Adipocyte (in vitro differentiated cells): ENCODE measurements at places on chromosomes 5 and 9.

DNA sequence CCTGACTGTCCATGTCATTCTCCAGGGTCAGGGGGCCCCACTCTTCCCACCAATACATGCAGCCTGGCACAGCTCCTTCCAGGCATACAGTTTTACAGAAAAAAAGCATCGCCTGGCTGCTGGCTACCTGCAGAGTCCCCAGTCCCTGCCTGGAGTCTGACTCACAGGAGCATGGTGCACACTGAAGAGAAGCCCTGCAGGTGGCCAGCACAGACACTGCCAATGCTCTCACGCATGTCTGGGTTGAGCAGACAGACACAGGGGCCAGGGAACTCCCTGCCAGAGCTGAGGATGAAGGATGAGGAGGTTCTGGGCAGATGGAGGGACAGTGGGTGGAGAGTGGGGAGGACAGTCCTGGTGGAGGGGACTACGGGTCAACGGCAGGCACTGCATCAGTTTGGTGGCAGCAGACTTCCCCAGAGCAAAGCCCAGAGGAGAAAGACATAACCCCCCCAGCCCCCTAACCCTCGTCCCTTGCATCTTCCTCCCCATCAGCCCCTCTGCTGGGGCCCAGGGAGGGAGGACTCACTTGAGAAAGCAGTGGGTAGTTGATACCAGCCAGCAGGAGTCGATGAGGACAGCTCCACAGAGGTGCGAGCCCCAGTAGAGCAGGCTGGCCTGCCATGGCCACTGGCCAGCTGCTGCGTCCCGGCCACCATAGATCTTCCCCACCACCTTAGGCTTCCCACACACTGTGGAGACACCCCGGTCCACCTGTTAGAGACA is 72.9 kb upstream of the SPTLC1 start:
- no peak for DNase-seq

DNA sequence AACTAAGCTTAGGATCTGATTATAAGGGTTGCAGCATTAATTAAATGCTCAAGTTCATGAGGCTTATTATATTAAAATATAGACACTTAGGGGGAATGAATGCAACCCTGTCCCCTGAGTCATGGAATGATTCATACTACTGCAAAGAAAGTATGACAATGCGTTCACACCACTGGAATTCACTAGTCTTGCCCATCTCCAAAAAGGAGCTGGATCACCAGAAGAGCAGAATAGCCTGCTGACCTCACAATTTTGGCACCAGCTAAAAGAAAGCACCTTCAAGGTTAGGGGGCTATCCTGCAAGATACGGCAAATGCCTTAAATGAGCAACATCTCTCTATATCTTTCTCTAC is 32.0 kb upstream of the TMED7 start:
- peak; percentile 72 for DNase-seq

GRCh38 chr5:110356677-110357076 is 369.8 kb downstream of the TMEM232 start:
- no peak for DNase-seq

DNA sequence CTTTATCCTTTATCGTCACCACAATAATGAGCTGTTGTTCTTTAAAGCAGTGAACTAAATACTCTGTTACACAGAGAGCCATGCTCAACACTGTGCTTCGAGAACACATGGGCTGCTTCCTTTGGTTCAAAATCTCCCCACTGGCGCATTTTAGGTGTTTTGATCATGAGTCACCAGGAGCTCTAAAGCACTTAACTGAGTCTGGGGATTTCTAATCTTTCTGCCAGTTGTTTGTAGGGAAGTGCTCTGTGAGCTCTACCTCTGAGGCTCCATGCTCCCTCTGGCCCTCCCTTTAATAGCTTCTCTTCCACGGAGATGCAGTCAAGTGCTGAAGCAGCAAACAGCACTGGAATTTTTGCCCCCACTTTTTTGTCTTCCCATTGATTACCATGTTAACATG is 17.0 kb downstream of the ERAP2 start:
- DNase-seq, result peak; percentile 81

GRCh38 chr5:122312591-122313406 is 762 bp downstream of the SNCAIP start:
- peak; percentile 80 for DNase-seq

GRCh38 chr5:130268489-130268888 is 364.2 kb downstream of the CHSY3 start:
- DNase-seq, result no peak

DNA sequence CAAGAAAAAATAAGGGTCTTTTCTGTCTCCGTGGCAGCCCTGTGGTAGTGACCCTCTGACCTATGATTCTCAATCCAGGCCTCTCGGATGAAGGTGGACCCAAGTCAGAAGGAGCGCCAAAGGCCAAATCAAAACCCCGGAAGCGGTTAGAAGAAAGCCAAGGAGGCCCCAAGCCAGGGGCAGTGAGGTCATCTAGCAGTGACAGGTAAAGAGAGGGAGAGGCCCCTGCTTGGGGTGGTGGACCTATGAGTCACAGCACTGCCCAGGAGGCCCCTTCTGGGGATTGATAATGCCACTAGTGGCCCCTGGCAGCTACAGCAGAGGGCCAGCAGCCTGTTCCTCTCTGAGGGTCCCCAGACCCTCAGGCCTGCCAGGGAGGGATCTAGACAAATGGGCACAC is 6.4 kb upstream of the SLC2A8 start:
- no peak for DNase-seq

DNA sequence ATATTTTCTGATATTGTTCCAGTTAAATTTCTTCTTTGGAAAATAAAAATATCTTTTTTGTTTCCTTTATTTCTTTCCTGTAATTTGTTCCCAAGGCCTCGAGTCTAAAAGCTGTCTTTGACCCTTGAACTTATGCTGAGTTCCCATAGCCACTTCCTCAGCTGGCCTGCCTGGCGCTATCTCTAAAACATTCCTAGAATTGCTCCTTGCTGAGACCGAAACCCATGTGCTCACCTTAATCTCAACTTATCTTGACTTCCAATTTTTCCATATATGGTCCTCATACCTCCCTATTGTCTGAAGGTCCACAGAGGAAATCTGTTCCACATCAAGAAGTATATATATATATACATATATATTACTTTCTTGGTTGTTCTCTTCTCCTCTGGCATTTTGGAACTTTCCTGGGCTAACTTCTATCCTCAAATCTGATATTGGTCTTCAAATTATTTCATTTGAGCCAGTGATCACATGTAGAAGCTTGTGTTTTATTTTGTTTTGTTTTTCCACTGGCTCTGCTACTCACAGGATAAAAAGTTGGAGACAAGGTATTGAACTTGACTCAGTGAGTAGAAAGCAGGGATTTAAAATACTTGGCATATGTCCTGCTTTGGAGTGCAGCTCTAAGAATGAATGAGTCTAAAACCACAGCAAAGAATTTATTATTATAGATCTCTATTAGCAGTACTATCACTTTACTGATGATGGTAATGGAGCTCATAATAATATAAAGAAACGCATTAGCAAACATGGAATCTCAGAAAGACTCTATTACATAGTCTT is 45.2 kb downstream of the ENC1 start:
- peak; percentile 19 for DNase-seq

DNA sequence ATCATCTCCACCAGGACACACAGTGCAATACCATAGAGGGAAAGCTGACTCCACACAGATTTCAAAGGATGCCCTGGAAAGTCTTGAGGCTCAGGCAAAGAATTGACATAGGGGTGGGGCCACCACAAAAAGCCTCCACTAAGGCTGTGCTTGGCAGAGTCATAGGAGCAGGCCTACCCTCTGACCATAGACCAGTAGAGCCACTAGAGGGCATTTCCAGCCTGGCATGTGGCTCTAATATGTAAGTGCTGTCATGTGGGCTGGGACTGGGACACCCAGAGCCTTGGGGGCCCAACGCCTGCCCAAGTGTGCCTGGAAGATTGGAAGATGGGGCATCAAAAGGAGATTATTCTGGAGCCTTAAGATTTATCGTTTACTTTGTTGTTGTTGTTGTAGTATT is 726.0 kb downstream of the DNAH5 start:
- DNase-seq, result no peak

GRCh38 chr5:79955356-79955895 is 35.6 kb downstream of the MTX3 start:
- DNase-seq, result no peak

- DNase-seq, result no peak
These were observed 155.6 kb upstream of the RASEF start for GRCh38 chr9:83218411-83219090.

- no peak for DNase-seq
These were observed 64.8 kb downstream of the ATP10B start for GRCh38 chr5:160787240-160787639.

DNA sequence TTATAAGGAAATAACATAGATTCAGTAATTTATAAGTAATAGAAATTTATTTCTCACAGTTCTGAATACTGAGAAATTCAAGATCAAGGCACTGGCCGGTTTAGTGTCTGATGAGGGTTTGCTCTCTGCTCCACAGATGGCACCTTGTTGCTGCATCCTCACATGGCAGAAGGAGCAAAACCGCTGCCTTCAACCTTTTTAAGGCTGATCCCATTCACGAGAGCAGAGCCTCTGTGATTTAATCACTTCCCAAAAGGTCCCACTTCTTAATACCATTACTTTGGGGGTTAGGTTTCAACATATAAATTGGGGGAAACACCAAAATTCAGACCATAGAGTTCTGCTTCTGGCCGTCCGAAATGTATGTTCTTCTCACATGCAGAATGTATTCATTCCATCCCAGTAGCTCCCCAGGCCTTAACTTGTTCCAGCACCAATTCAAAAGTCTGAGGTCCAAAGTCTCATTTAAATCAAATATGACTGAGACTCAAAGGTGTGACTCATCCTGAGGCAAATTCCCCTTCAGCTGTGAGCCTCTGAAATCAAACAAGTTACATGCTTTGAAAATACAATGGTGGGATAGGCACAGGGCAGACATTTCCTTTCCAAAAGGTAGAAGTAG is 30.6 kb downstream of the BAAT start:
- DNase-seq, result no peak

- peak; percentile 93 for DNase-seq
These were observed 101.7 kb downstream of the GDNF start for GRCh38 chr5:37738057-37738691.

DNA sequence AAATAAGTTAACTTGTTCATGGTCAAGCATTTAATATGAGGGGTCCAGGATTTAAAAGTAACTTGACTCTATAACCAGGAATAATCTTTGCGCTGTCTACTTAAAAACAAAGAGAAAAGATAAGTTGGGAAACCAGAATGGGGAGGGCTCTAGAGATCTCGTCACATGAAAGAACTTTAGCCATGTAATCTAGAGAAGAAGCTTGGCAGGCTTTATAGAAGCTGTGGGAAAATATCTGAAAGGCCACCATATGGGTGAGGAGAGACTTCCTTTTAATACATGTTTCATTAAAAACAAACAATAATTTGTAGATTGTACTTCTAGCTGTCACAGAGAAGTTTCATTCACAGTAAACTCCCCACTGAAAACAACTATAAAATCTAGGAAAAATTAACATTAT is 46.7 kb upstream of the PPP1R2B start:
- DNase-seq, result no peak

GRCh38 chr9:80964914-80965313 is 724.4 kb downstream of the TLE1 start:
- DNase-seq, result no peak

DNA sequence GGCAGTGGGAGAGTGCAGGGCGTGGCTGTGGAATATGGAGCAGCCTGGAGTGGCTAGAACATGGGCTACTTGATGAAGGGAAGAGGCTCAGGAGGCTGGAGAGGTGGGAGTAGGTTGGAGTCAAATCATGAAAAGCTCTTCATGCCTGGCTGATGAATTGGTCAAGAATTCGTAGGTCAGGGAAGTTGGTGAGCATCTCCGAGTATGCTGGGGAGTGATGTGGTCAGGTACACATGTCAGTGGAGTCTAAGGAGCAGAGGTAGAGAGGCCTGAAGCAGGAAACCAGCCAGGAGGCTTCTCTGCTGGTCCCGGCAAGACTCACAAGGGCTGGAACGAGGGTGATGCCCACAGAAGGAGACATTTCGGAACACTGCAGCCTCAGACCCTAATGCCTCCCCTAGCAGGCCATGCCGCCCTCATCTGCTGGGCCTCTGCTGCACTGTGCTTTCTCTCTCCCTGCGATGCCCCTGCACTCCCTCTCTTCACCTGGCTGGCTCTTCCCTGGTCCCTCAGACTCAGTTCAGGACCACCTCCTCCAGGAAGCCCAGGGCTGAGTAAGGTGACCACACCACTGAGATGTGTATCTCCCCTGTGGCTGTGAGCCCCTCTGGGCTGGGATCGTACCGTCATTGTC is 33.6 kb downstream of the TMOD1 start:
- DNase-seq, result no peak

DNA sequence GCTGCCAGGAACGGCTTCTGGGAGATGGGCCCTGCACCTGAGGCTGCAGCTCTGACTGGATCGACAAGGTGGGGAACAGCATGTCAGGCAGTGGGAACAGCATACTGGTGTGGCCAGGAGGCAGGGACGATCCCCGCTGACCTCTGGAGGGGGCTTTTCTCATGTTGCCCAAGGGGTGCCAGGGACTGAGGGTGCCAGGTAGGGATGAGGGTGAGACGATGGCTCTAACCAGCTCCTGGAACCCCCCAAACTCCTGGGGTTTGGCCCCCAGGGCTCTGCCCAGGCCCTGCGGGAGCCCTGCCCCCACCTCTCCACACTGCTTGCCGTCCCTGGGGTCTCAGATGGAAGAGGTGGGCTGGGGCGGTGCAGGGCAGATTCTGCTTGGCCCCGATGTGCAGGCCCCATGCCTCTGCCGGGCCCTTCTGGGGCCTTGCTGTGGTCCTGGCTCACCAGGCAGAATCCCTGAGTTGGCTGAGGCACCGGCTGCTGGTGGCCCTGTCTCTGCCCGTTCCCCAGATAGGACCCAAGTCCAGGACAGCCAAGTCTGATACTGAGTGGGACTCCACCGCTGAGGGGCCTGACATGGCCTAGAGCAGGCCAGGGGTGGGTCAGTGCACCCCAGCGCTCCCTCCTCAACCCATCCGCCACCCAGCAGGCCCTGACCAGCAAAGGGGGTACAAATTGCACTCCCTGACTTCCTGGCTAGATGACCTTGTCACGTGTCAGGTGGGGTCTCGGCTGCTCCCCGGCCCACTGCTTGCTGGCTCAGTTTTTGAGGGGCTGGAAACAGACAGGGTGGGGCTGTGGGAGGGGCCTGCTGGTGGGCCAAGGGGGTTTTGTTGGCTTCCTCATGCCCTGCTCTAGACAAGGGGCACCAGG is 28.4 kb upstream of the RNF130 start:
- no peak for DNase-seq

GRCh38 chr9:72533322-72533721 is 11.9 kb downstream of the TMC1 start:
- DNase-seq, result no peak

DNA sequence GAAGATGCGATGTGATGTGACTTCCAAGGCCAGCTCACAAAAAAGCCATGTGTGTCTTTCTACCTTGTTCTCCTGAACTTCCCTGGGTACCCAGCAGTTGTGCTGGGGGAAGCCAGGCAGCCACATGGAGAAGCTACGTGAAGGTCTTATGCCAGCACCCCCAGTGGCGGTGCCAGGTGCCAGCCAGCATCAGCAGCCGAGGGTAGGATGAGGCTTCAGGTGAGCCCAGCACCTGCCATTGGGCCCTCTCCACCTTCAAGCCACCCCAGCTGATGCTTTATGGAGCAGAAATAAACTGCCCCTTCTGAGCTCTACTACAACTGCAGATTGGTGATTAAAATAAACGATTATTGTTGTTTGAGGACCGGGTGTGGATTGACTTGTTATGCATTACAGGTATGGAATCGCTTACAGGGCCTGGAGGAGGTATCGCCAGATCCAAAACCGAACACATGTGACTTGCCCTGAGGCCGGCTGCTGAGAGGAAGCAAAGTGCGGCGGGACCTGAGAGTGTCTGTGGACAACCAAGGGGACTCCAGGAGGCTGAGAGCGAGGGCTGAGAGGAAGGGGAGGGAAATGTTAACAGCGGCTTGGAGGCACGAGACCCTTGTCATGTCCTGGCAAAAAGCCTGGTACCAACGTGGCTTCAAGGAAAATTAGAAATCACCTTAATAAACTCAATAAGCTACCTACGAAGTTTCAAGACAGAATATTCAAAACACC is 36.0 kb upstream of the OLFM1 start:
- DNase-seq, result no peak
